ENCODE measurements at places on chromosomes 5 and 9.
A peak's percentile ranks its signal among the peaks of the same experiment; 100 is the strongest.

DNA sequence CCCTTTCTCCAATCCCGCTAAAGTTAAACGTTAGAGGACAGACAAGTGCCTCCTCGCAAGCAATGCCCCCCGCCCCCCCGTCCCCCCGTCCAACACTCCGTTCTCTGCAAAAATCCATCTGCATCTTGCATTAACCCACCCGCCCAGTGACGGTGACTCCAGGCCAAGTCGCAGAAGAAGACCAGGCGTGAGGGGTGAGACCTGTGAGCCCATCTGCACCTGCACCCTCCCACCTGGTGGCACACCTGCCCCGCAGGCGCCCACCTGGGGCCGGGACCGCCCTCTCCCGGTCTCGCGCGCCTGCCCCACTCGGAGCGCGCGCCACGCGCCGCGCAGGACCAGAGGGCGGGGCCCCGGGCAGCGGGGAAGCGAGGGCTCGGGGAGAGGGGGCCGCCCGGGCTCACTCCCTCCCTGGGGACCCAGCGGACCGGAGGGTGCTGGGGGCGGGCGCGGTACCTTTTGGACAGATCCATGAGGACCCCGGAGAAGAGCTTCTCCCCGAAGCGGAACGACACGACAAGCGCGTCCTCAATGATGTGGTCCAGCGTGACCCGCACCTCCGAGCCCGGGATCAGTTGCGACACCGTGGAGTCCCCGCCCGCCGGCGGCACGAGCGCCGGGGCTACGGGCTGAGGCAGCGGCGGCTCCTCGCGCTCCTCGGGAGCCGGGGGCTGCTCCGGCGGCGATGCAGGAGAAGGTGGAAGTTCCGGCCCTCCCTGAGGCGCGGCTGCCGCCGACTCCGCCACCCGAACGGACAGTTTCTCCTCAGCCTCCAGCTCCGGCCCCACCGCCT is 705 bp downstream of the PWWP2A start:
- DNase-seq = no peak

DNA sequence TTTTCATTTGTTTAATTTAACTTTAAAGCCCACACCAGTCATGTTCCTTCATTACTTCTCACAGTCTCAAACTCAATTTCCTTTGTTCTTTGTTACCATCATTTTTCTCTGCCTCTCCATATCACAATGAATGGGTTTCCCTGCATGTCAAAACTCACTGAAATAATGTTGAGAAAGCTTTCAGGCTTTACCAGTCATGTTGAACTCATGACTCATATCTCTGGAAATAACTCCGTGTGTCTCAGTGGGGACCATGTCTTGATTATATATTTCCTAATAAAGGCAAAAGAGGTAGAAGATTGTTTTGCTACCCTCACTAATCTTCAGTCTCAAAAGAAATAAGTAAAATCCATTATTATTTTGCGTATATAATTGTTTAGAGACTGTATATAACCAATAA is 231.2 kb downstream of the CHSY3 start:
- peak; percentile 1 for DNase-seq

- no peak for DNase-seq
These were observed 33.5 kb upstream of the APC start for GRCh38 chr5:112703866-112704820.

- DNase-seq = no peak
These were observed 332.3 kb upstream of the NUDT12 start for GRCh38 chr5:103894882-103895281.

GRCh38 chr9:17068671-17069070 is 66.2 kb upstream of the CNTLN start:
- DNase-seq = no peak

Measured in dermis blood vessel endothelial cell (primary cell).